Stimulated activated naive CD8-positive, alpha-beta T cell treated with anti-CD3 and anti-CD28 coated beads, Interleukin-15, amount 100 ng/mL, for 72 hours (primary cell): ENCODE measurements at places on chromosomes 1 and 21.

DNA sequence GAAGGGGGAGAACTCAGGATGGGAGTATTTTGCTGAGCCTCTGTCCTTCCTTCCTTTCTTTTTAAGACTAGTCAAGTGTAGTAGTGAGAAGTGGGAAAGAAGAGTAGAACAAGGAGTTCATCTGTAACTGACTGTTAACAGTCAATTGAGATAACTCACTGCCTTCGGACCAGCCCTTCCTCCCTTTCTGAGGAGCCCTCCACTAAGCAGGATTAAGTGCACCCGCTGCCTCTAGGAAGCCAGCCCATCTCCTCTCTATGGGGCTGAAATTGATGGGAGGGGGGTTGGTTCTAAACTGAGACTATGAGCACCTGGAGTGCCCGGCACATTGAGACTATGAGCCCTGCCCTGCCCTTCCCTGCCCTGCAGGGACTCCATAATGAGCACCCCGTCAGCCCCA lies 72.7 kb upstream of the TINAGL1 start:
- DNase-seq, result no peak

DNA sequence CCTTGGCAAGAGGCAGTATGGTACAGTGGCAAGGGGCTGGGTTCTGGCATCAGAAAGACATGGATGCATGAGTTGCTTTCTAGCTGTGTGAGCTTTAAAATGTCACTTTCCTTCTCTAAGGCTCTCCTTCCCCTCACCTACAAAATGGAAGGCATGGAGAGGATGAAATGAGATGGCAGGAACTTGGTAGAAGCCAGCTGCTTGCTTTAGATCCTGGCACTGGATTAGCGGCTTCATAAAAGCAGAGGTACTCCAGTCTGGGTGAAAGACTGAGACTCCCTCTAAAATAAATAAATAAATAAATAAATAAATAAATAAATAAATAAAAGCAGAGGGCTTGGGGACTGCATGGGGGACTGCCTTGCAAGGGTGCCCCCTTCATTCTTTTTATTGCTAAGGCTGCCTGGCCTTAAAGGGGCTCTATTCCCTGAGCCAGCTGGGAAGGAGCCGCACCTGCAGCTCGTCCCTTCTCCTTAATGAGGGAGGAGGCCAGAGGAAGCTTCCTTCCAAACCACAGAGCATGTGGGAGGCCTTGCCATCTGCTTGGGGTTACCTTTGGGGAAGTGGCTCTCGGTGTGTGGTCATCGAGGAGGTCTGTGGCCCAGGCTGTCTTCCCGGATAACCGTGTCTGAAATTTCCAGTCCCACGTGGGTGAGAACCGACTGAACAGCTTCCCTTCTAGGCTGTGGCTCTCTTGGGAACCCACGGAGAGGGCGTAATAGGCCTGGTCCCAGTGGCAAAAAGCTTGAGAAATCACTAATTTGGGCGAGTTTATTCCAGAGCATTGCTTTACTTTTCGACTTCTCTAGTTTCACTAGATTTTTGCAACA lies 2.0 kb upstream of the ATP13A2 start:
- DNase-seq, result no peak

- DNase-seq, result no peak
These were observed 67.8 kb downstream of the VPS26C start for GRCh38 chr21:37199057-37199924.

GRCh38 chr1:35564884-35565741 lies 7.5 kb downstream of the NCDN start:
- no peak for DNase-seq

DNA sequence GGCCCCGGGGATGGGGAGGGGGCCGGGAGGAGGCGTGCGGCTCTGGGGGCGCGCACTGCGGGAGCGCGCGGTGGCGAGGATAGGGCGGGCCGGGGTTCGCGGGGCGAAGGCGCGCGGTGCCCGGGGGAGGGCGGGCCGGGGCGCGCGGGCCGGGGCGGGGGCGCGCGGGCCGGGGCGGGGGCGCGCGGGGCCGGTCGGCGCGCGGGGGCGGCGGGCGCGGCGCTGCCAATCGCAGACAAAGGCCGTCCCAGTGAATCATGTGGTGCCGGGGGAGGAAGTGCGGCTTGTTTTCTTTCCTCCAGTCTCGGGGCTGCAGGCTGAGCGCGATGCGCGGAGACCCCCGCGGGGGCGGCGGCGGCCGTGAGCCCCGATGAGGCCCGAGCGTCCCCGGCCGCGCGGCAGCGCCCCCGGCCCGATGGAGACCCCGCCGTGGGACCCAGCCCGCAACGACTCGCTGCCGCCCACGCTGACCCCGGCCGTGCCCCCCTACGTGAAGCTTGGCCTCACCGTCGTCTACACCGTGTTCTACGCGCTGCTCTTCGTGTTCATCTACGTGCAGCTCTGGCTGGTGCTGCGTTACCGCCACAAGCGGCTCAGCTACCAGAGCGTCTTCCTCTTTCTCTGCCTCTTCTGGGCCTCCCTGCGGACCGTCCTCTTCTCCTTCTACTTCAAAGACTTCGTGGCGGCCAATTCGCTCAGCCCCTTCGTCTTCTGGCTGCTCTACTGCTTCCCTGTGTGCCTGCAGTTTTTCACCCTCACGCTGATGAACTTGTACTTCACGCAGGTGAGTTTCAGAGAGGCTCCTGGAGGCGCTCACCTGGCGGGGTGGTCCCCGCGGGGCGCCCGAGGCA lies at the start of gene GPR137B:
GPR137B (plus strand) TSS at position 287 of the 851 bp plus-strand sequence; CDS start at position 371, 84 bp downstream.
- DNase-seq, result peak; percentile 59
